Cerebellum (tissue), 4 donors: ENCODE measurements at places on chromosomes 13 and 19.

DNA sequence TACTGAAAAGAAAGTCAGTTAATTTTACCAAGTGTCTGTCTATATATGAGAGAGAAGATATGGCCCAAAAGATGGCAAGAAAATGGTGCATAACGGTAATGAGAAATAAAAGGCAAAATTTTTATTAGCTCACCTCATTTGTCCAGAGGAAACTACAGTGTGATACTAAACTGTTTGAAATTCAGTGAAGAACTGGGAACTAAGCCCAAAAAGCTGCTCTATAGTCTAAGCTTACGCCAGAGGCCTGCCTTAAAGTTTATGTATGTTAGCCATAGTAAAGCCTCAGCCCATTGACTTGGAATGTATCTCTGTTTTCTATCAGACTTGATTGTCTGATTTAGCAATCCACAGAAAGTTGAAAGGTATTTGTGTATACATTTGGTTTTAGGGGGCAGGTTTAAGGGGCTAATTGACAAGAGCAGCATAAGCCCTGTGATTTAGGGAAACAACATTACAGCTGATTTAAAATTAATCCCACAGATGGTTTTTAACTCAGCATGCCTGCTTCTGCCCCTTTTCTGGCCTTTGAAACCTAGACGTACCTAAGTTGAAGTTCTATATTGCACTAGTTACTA lies 91.0 kb upstream of the MAB21L1 start:
- DNase-seq, result no peak

DNA sequence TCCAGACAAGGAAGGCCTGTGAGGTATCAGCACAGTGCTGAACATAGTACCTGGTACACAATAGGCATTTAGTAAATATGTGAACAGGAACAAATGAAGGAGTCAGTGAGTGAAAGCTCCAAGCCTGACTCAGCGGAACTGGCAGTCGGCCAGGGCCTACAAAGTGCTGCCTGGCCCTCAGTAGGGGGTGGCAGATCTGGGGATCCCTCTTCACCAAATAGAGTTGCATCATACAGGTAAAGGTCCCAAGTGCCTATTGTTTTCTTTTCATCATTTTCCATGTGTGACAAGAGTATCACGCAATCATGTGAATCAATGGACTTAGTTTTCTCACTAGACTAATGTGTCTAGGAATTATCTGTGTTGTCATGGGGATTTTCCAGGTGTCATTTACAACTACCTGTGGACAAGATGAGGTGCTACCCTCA lies 9.2 kb downstream of the CYP2B6 start:
- no peak for DNase-seq

DNA sequence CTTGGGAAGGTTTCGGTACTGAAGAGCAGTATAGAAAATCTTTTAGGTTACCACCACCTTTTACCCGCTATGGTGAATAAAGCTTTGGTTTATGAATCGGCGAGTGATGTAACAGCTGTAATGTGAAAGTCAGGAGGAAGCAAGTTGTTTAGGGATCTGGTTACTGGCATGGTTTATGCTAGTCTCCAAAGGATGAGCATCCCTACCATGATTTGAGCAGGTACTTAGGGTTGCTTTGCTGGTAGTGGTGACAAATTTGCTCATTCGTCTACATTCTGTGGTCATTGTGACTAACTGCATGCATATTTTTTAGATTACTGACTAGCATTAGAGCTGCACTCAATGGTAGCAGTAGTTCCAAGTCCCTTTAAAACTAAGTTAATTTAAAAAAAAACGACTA lies 104.1 kb downstream of the FRY start:
- DNase-seq, result no peak

DNA sequence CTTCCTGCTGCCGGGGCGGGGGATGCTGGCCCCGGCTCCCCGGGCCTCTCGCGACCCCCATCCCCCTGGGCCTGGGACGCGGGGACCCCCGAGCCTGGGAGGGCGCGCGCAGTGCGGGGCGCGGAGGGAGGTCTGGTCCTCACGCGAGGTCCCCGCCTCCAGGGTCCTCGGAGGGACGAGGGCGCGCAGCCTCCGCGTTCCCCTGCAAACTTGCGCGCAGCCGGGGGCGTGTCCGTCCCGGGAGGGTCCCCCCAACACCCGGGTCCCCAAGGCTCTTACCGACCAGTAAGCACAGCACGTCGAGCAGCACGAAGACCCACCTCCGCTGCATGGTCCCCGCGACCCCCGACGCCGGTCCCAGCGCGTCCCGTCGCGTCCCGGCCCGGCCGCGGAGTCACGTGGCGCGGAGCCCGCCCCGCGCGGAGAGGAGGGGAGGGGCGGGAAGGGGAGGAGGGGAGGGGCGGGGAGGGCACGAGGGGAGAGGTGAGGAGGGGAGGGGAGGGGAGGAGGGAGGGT lies at the start of gene PLPP2:
Gene PLPP2, minus strand, starts transcription at position 398 of the 516 bp plus-strand sequence. Its CDS starts 67 bp downstream, at position 331.
- no peak for DNase-seq

- DNase-seq, result no peak
Observed at GRCh38 chr13:71457645-71458044, 409.4 kb downstream of the DACH1 start.

DNA sequence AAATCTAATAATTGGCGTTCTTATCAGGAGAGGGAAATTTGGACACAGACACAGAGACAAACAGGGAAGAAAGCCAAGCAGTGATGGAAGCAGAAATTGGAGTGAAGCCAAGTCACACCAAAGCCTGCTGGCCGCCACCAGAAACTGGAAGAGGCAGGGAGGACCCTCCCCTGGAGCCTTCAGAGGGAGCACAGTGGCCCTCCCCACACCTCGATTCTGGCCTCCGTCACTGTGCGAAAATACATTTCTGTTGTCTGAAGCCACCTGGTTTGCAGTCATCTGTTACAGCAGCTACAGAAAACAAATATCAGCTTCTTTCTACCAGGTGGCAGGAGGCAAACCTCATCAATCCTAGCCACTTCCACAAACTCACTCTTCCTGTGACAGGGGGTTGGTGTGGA lies 8.3 kb upstream of the TLE6 start:
- peak; percentile 83 for DNase-seq

DNA sequence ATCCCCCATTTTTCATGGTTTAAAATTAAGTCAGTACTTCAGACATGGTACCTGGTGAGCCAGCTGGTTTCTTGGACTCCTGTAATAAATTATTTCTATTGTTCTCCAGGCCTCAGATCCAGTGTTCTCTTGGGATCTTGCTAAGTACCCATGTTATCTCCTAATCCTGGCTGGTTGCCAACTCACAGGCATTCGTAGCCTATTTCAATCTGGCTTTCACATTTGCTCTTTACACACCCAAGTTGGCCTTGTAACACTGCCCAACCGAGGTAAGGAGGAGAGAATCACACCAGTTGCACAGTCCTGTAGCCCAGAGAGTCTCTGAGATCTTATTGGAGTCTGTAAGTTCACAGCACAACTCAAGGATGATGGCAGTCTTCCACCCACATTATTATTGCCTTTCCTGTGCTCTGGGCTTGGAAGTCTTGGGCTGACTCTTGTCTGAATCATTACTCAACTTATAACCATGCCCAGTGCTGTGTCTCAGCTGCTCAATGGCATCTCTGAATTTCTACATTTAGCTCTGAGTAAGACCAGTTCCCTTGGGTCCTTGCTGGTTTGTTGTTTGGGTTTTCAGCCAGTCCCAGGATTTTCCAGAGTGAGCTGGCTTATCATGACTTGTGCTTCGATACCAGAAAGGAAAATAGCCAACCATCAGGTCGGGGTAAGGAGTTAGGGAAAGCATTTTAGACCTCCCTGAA lies 76.6 kb upstream of the KLF12 start:
- DNase-seq, result no peak

DNA sequence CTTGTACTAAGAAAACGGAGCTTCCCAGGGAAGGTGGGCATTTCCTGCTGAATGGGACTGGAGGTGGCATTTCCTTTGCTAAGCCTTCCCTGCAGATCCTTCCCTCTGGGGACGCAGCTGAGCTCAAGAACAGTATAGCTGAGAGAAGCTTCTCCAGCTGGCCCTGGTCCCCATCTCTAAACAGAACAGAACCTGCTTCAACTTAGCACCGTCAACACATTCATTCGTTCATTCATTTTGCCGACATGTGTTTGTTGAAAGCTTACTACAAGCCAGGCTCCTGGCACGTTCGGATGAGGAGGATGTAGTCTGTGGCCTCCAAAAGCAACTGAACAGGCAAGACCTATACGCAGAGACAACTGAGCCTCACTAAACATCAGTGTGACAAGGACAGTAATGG lies 36.6 kb upstream of the PEPD start:
- no peak for DNase-seq

DNA sequence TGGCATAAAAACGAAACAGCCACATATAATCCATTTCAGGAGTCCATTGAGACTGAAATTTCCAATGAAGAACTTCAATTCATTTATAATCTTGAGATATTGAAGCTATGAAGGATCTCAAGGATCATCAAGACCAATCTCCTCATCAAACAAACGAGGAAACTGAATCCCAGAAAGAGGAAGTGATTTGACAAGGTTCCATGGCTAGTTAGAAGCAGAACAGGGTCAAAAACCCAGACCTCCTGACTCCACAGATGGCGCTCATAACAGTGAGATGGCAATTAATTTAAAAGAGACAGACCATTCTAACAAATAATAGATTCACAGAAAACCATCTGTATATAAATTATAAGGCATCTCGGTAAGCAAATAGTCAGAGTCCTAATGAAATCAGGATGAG lies 229.7 kb downstream of the KCTD12 start:
- DNase-seq, result no peak

DNA sequence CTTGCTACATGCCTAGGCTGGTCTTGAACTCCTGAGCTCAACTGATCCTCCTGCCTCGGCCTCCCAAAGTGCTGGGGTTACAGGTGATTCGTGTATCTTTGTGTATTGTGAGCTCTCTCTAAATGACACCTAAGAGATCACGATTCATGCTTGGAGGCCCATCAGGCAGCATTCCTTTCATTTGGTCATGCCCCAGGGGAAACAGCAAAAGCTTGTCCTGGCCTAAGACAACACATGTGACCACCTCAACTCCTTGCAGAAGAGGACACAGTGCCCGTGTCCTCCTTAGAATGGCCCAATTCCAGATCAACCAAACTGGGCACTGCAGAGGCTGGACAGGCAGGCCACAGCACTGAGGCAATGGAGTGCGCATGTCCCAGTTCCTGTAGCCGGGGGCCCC lies 32.5 kb downstream of the ZC3H4 start:
- no peak for DNase-seq

DNA sequence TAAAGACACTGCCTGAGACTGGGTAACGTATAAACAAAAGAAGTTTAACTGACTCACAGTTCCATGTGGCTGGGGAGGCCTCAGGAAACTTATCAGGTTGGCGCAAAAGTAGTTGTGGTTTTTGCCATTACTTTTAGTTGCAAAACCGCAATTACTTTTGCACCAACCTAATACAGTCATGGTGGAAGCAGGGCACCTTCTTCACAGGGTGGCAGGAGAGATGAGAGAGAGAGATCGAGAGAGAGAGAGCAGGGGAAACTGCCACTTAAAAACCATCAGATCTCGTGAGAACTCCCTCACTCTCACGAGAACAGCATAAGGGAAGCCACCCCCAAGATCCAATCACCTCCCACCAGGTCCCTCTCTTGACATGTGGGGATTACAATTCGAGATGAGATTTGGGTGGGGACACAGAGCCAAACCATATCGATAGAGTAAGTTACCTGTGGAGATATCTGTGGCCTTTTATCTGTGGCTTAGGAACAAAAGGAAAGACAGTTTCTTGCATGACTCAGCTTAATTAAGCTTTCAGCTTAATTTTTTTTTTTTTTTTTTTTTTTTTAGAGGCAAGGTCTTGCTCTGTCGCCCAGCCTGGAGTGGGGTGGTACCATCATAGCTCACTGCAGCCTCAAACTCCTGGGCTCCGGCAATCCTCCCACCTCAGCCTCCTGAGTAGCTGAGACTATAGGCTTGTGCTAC lies 7.6 kb upstream of the CABP5 start:
- no peak for DNase-seq

- no peak for DNase-seq
Observed at GRCh38 chr13:27177852-27178251, 6.2 kb upstream of the USP12 start.

DNA sequence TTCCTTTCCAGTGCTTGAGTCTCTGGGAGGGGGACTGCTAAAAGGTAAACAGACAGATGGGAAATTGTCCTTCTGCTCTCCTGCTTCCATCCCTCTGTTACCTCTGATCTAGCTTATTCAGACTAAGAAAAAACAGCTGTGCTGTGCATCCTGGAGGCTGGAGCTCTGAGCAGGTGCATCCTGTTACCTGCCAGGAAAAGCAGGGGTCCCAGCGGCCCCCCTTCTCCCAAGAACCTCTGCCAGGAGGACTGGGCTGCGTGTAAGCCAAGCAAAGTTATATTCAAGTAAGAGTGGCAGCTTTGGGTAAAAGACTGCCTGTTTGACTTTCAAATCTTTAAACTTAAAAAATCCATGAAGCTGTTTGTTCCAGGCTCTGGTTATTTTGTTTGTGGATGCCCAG lies 75.1 kb downstream of the C13orf42 start:
- DNase-seq, result no peak

DNA sequence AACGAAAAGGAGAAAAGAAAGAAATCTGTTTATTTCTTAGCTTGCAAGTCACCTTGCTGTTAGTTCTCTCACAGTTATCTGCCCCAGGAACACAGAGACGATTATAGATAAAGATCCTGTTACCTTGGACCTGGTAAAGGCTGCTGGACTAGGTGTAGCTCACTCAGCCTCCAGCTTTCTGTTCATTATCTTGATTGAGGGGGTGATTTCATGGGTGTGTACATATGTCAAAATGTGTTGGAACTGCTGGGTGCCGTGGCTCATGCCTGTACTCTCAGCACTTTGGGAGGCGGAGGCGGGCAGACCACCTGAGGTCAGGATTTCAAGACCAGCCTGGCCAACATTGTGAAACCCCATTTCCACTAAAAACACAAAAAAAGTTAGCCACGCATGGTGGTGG lies 27.9 kb downstream of the CERS4 start:
- no peak for DNase-seq

DNA sequence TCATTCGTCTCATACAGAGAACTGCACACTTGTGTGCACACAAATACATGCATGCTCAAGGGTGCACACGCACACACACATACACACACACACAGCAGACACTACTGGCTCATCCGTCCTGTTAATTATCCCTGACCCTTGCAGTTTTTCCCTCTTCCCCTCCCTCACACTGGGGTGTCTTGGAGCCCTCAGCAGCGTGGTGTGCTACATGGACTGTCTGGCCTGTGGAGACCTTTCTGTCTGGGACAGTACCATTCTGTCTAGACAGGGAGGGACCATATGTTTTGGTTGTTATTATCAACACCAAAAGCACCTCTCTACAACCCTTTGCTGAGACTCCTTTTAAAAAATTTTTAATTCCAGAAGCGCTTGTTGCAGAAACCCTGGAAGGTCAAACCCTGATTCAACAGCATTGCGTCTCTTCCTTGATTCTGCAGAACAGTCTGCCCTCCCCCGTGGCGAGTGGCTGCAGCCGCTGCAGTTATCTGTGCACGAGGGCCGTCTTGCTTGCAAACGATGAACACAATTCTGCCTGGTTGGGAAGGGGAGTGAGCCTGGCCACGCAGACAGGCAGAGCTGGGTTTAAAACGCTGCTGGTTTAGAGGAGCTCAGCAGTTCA lies 374.0 kb downstream of the IRS2 start:
- DNase-seq, result peak; percentile 32

DNA sequence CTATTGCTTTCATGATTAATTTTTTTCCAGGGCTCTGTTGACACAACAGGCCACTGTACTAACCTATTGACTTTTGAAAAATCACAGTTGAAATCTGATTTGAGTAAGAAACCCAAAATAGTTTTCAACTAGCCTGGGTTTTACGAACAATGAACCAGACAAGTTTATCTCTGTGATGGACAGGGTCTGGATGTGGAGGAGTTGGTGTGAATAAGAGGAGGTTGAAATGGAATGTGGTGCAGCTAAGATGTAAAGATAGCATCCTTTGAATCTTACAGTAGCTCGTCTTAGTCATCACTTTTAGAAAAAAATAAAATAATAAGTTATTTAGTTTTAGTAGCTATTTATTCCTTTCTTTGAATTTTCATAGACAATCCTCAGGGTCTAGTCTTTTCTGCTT lies 8.3 kb upstream of the OXGR1 start:
- DNase-seq, result no peak
